ENCODE measurements at places on chromosomes 3 and 15.

GRCh38 chr15:31252171-31252785 is 74.4 kb upstream of the KLF13 start:
- no peak for DNase-seq

GRCh38 chr3:187139895-187140253 is 578 bp upstream of the RPL39L start:
- no peak for DNase-seq

DNA sequence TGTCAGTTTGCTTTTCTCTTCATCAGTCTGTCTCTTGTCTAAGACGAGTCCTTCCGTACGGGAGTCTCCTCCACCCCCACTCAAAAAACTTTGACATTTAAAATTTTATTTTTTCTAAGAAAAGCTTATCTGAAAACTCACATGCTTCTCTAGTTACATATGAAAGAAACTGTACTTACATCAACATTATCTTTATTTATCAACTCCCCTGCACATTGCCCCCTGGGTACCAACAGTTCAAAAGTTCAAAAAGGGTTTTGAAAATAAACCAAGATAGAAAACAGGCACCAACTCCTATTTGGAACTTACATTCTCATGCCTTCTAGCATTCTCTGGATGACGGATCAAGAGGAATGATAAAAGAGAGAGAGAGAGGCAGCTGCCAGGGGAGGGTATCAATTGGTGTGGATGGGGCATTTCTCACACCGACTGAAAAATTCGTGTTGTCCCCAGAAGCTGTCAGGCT is 182.5 kb downstream of the FOXP1 start:
- no peak for DNase-seq

GRCh38 chr3:177150218-177150916 is 46.9 kb downstream of the TBL1XR1 start:
- DNase-seq = no peak

DNA sequence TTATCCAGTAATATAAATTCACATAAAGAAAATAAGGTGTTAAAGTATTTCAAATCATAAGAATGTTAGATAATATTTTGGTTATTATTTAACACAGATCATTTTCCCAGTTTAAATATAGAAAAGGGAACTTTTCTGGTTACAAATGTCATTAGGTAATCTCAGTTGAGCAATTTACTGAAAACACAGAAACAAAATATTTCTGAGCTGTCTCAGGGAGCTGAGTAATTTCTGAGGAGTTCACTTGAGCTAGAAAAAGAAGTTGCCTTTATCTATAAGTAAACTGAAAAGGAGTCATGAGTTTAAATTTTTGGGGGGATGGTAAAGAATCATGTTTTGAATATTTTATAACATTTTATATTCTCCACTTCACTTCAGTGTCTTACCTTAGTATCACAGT is 855.4 kb upstream of the ARPP21 start:
- DNase-seq = no peak

DNA sequence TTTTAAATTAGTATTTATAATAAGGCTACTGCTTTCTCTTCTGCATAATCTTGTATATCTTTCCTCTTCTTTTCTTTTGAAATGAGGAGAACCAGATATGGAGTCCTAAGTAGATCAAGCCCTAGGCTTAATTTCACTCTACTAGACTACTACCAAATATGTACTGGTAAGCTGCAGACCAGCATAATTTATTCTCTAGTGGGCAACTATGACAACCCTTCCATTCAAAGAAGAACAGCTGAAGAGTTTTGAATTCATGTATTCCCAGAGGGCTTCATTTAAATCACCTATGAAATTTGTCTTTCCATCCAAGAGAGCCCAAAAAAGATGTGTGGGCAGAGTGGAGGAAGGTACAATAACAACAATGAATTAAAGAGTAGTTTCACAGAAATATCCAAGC is 10.0 kb downstream of the RAD18 start:
- no peak for DNase-seq

- no peak for DNase-seq
These were observed 30.3 kb downstream of the SEC61A1 start for GRCh38 chr3:128082546-128082945.

GRCh38 chr3:194474675-194475074 is 12.1 kb downstream of the ATP13A3 start:
- DNase-seq = no peak

GRCh38 chr3:48558493-48559134 is 2.0 kb upstream of the PFKFB4 start:
- peak; percentile 72 for DNase-seq

DNA sequence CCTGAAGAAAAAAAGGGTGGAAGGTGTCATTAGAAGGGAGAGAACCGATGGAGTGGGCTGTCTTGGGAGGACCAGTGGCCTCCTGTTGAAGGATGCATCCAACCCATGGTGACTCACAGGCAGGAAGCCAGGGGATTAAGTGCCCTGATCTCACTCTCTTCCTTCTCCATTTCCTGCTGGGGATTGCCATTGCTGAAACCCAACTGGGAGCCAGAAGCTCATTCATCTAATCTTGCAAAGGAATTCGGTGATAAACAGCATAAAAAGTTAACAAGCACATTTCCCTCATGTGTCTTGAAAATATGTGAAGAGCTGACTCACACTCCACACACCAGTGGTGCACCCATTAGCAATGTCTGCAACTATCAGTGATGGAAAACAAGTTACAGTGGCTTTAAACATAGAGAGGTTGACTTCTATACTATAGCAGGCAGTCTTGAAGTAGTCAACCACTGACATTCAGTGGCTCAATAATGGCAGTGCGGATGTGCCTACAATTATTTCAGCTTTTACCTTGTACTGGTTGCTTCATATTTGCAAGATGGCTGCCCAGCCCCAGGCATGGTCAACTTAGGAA is 12.8 kb upstream of the CSRNP1 start:
- DNase-seq = no peak

DNA sequence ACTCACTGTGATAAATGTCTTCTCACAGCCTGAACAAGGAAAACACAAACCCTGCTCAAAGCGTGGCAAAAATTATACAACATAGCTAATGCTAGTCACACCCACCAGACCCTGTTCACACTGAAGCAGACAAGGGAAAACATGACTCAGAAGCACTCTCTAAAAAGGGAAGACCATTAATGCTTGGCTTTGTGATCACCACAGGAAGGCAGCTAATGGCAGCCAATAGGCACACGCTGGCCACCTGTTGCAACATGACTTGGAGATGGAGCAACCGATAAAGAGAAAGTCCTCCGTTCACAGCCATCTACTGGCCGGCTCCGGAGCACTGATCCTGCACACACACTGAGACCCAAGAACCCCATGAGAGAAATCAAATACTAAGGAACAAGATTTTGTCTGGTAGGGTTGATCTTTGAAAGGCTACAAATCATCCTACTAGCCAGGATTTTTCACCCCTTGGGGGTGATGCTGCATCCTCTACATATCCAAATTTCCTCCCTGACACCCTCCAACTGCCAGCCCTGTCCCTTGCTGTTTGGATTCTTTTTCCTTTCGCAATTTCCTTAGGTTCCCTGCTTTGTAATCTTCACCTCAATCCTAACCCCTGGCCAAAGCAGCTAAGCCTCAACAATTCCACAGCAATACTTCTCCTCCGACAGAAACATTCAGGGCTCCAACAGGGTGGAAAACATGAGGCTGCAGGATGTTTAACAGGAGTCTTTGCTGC is 3.2 kb downstream of the ZXDC start:
- peak; percentile 93 for DNase-seq

- no peak for DNase-seq
These were observed 54.5 kb upstream of the GOLGA6B start for GRCh38 chr15:72599855-72600464.

DNA sequence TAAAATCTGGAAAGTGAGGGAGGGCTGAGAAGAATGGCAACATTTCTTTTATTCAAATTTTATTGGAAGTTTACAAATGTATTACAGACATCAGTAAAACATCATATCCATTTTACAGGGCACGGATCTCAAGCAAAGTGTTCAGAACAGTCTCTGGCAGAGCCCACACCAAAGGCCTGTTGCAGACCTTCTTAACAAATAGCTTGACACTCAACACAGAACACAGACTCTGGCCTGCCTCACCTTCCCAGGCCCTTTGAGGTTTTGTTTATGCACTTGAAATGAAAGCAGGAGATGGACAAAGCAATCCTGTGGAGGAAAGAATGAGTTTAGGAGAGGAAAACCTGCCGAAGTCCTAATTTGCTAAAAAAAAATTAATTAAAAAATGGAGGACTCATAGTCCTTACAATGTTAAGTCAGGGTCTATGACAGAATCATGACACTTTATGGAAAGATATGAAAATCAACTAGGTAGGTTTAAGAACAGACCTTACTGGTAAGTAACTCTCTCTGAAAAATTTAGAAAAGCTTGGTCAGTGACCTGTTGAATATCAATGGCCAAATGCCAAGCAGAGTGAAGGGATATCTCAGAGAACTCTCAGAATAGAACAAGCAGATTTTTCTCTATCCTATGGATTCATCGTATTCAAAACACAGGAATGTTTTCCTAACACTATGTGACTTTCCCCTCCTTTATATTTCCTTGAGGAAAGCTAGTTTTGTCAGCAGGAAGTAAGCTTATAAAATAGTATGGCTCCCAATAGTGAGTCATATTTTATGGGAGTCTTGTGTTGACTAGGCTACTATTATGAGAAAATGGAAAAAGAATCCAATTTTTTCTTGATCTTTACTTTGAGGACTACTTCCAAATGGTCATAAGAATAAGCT is 70.8 kb upstream of the PSMD6 start:
- DNase-seq = no peak

GRCh38 chr3:119346076-119346496 is 51.9 kb downstream of the ARHGAP31 start:
- no peak for DNase-seq

DNA sequence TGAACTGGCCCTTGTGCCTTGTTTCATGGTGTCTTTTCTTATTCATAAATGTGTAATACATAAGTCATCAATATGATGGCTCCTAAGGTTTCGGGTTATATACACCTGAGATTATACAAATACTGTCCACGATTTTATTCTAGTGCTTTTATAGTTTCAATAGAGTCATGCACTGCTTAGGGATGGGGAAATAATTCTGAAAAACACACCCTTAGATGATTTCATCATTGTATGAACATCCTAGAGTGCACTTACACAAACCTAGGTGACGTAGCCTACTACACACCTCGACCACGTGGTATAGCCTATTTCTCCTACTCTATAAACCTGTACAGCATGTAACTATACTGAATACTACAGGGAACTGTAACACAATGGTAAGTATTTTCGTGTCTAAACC is 988.8 kb upstream of the NR2F2 start:
- DNase-seq = no peak

DNA sequence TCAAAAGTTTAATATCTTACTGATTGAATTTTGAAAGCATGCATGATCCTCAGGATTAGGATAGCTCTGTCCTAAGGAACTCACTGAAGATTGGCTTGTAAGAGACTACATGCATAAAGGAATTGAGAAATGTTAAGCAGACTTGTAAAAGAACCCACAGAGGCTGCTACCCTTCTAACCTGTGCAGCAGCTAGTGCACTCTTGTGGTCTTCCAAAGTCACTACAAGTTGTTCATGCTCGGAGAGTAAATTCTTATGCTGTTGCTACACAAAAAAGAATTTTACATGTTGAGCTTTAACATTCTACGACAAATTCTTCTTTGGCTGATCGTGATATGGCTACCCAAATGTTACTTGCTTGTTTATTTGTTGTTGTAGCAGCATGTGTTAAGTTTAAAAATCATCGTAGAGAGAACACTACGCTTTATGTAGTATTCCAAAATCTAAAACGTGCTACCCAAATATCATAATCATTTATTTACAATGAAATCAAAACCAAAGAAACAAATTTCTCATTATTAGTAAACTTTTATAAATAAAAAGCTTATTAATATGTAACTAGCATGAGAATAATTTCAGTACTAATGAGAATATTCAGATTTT is 55.0 kb downstream of the GOLIM4 start:
- DNase-seq = no peak

GRCh38 chr3:158642474-158643210 is 1.7 kb upstream of the GFM1 start:
- DNase-seq = no peak

GRCh38 chr3:73601011-73601410 is 23.7 kb downstream of the PDZRN3 start:
- no peak for DNase-seq

DNA sequence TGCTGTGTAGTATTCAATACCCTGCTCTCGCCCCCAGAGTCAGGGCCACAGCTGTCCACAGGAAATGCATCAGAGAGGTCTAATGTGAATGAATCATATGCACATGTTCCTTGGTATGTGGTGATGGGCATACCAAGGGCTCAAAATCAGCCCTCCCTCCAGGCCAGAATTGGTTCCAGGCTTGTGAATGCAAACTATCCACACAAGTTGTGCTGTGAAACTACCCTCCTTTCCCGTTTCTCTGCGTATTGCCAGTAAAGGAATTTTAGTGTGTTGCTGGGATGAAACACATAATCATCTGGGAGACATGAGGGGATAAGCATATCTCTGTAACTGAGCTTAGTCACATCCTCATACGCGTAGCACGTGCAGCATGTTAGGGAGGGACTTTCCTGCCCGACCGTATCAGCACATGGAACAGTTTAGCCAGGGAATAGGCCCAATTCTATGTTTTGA is 9.2 kb upstream of the MME start:
- DNase-seq = no peak

- DNase-seq = no peak
These were observed 3.7 kb downstream of the MDFIC2 start for GRCh38 chr3:70308760-70309159.

DNA sequence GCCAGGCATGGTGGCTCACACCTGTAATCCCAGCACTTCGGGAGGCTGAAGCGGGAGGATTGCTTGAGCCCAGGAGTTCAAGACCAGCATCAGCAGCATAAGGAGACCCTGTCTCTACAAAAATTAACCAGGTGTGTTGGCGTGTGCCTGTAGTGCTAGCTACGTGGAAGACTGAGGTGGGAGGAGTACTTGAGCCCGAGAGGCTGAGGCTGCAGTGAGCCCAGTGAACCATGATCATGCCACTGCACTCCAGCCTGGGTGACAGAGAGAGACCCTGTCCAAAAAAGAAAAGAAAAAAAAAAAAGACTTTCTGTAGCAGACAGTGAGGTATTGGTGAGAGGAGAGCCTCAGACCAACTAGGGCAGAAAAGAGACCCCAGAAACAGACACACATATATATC is 263.8 kb downstream of the XXYLT1 start:
- DNase-seq = no peak

DNA sequence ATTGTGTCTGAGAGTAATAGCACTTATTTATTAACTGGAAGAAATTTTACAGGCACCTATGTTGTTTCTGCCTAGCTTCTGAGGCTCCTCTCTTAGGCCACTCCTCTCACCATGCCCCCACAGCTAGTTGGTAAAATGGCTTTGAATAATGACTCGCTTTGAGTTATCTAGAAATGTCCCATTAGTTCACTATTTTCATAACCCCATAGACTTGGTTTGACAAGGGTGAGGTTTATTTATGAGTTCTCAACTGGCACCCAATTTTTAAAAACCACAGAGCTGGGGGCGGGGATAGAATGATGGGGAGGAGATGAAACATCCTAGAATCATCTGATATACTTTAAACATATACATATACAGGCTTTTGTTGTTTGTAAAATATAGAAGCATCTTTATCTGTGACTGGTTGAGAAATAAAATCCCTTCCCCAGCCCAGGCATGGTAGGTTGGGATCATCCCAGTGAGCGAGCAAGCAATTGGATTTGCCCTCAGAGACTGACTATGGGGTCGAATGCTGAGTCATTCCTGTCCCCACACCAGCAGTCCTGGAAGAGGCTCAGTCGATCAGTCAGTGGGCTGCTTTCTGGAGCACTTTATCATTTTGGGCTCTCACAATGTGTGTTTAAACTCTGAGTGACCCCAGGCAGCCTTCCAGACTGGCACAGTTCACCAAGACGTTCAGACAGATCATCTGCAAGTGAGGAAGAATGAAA is 60.2 kb upstream of the TSEN2 start:
- DNase-seq = no peak
